NCI-H510A (cell line): ENCODE measurements at places on chromosomes 5 and 9.

GRCh38 chr5:95075111-95075510 lies 209.8 kb downstream of the MCTP1 start:
- DNase-seq, result no peak

DNA sequence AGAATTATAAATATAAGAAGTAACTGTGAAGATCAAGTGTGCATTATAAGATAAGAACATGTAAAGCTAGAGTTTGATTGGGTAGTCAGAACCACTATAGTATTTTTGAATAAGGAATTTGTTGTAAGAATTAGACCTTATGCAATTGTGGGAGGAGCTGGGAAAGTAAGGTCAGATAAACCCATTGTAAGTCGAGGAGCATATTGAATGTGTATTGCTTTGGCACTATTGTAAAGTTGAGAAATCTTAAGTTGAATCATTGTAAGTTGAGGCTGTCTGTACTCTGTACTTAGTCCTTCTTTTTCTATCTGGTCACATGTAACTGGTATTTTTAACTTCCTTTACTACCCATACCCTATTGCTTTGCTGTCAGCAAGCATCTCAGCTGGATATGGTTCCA lies 158.7 kb downstream of the CCDC171 start:
- no peak for DNase-seq

DNA sequence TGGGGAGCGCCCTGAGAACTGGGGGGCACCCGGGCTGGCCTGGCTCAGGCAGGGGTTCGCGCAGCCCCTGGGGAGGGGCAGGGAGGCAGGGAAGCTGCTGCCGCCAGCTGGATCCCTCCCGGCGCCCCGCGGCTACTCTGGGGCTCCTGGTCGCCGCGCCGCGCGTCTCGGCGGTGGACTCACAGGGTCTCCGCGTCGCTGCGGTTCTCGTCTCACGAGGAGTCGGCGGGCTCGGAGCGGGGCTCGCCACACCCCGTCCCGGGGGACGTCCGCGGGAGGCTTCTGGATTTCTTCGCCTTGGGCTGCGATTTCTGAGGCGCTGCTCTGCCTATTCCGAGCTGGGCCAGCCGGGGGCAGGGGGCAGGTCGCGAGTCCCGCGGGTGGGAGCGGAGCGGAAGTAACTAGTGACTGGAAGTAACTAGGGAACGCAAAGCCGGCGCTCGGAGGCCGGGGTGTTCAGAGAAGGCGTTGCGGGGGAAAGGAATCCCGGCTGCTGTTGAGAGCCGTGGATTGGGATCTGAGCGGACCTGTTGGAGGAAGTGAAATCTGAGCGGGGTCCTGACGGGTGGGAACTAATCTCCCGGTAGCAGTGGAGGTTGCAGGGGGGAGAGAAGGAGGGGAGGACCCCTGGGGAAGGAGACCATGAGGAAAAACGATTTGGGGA lies 511 bp downstream of the CYSTM1 start:
- DNase-seq, result no peak

DNA sequence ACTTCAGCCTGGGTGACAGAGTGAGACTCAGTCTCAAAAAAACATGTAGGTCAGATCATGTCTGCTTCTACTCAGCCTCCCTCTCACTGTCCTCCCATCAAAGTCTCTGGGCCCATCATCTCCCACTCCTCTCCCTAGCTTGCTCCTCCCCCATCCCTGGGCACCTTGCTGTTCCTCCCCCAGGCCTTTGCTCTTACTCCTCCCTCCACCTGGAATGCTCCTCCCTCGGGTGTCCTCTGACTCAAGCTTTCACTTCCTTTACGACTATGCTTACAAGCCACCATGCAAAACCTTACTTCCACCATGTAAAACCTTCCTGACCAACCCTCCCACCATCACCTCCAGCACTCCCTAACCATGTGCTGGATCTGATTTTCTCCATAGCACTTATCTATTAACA lies 51.5 kb downstream of the MTMR12 start:
- no peak for DNase-seq

DNA sequence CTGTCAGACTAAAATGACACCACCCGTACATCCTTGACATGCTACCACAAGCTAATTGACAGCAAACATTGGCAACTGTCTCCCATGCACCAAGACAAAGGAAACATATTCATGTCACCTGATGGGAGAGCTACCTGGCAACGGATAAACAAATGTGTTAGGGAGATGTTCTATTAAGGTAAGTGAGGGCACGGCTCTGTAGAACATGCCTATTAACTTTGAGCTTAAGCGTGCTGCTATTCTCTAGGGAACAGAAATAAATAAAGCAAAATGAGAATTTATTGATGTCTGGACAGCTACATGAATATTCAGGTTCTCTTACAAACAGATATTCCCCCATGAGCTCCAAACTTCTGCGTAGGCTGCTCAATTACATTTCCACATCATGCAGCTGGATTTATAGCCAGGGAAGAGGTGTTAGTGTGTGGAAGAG lies 361.4 kb upstream of the RFX3 start:
- peak; percentile 58 for DNase-seq

GRCh38 chr9:81671880-81672280 lies 17.5 kb downstream of the TLE1 start:
- no peak for DNase-seq

GRCh38 chr9:31807574-31808256 lies 576.7 kb upstream of the ACO1 start:
- DNase-seq, result no peak

DNA sequence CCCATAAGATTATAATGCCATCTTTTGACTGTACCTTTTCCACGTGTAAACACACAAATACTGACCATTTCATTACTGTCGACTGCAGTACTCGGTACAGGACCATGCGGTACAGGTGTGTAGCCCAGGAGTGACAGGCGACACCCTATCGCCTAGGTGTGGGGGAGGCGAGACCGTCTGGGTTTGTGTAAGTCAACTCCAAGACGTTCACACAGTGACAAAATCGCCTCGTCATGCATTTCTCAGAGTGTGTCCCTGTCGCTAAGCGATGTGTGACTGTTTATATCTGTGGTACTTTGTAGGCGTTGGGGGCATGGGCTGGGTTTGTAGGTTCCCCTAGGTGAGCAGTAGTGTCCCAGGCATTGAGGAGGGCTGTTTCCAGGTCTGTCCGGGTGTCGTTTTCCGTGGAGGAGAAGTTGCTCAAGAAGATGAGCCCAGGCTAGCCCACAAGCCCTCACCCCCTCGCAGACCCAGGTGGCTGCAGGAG lies 20.3 kb downstream of the NEK6 start:
- DNase-seq, result no peak

GRCh38 chr5:42531611-42532010 lies 108.4 kb downstream of the GHR start:
- DNase-seq, result no peak

- no peak for DNase-seq
These were observed 541.7 kb downstream of the EFNA5 start for GRCh38 chr5:107129051-107129450.

DNA sequence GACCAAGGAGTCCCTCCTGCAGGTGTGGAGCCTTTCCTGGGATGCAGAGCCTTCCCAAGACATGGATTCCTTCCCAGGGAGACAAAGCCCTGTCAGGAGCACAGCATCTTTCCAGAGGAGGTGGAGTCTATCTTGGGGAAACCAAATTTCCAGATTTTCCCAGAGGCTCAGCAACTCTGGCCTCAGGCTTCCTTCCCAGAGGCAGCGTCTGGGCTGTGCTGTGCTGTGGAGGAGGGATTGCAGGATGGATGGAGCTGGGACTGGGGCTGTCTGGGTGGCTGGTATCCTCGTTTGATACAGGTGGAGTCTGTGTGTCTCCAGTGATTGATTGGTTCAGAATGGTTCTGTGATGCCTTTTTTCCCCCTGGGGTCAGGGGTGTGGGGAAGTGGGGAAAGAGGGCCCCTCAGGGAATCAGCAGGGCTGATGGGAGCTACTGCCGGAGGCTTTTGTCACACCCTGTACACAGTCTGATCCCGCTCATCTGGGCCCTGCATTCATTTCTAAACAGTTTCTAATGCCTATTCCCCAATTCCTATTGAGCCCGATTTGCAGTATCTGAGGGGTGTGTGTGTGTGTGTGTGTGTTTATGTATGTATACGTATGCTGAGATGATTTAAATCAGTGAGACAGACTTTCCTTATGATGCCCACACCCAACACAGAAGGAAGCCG lies 16.0 kb downstream of the OR13J1 start:
- DNase-seq, result no peak

DNA sequence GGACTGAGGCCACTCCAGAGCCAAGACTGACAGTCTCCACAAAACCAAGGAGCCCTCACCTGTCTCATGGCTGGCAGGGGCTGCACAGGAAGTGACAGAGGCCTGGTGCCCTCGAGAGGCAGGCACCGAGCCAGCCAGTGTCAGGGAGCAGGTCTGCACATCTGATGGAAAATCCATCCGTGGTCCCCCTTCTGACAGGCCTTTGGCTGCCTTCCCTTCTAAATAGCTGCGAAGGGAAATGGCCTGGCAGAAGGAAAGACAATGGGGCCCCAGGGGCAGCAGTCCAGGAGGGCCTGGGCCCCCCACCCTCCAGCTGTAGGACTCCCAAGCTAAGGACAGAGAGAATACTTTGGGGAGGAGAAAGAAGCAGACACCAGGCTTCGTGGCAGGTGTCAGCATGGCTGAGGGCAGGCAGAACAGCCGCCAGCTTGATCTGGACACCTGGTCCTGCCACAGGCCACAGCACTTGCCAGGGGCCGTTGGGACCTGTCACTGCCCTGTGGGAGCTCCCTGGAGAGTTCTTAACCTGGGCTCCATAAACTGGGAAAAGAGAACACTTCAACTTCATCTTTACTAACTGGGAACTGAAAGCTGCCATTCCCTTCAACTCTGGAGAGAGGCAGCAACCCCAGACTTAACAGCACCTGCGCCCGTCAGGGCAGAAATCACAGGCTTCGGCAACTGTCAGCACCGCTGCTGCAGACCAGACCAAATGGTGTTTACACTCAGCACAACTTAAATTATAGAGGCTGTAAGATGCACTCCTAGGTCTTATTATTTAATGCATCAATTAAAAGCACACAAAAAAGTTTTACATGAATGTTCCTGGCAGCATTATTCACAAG lies 22.0 kb downstream of the ADAMTS2 start:
- DNase-seq, result no peak

- DNase-seq, result no peak
These were observed 67.4 kb downstream of the CHSY3 start for GRCh38 chr5:129971714-129972113.

GRCh38 chr5:67985686-67986387 lies 229.7 kb upstream of the PIK3R1 start:
- no peak for DNase-seq

DNA sequence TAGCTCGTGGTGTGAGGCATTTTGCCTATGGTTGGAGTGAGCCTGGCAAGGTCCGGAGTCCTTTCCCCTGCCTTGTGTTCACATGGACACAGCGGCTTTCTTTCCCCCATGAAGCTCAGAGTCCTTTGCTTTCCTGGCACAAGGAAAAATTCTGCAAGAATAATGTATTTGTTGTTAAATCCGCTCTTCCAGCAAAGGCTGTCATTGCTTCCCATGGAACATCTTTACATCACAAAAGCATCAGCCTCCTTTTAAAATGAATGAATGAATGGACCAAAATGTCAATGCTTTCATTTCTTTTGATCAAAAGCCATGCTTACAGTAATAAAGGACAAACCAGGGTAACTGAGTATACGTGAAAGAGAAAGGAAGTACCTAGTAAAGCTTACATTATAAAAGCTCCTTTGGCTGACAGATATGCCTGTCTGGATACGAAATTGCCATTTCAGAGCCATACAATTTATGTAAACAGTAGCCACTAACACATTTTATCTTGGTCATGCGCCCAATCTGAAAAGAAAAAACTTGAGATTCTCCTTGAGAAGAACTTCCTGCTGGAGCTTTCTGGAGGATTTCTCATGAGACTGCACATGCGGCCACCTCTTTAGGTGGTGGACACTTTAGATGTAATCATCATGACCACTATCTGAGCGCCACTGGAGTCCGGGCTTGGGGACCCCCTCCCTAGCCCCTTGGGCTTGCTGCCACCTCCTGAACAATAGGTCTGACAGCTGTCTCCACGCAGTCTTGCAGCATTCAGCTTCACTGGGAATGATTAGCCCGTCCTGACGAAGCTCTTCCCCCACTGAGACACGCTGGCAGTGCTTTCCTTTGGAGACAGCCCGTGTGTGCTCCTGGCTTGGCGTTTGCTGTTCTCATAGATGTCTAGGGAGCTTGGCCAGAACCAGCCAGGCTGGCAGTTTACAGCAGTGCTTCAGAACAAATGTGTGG lies 355.9 kb downstream of the ADAMTS6 start:
- DNase-seq, result no peak

DNA sequence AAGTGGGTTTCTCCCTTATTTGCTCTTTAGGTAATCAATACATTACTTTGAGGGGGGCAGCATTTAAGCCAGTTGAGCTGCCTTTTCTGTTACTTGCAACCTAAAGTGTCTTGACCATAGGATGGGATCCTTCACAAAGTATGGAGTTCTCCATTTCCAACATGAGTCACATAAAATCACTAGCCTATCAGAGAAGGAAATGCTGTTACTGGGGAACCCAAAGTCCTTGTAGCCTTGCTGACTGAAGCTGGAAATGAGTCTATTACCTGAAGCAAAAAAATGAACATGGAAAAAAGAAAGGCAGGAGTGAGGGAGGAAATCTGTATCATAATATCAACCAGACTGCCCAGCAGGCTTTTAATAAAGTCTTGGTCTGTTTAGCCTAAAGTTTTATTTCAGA lies 42.8 kb upstream of the SLIT3 start:
- DNase-seq, result no peak

GRCh38 chr5:109484597-109484996 lies 74.8 kb upstream of the PJA2 start:
- no peak for DNase-seq

- no peak for DNase-seq
These were observed 659.0 kb upstream of the ARRDC3 start for GRCh38 chr5:92041911-92042660.

DNA sequence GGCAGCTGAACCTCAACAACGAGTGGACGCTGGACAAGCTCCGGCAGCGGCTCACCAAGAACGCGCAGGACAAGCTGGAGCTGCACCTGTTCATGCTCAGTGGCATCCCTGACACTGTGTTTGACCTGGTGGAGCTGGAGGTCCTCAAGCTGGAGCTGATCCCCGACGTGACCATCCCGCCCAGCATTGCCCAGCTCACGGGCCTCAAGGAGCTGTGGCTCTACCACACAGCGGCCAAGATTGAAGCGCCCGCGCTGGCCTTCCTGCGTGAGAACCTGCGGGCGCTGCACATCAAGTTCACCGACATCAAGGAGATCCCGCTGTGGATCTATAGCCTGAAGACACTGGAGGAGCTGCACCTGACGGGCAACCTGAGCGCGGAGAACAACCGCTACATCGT lies 12.4 kb upstream of the PHYHD1 start:
- no peak for DNase-seq

DNA sequence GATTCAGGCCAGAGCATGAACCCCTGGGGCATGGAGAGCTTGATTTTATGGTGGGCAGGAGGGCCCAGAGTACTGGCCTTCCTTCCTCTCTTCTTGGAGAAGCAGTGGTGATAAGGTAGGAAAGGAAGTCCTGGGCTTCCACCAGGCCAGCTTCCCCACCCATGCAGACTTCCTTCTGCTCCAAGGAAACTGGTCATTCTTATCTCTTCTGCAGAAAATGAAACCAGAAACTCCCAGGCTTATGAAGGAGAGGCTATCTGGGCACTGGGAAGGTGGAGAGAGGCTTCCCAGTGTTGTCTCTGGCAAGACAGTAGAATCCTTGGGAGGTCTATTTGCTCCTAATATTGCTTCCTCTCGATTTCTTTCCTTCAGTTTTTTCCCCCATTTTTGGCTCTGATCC lies 110.5 kb upstream of the EQTN start:
- no peak for DNase-seq
